Umbilical cord (tissue), 2 donors: ENCODE measurements at places on chromosomes 3 and 15. TPM values are rescaled to one million over a fixed set of nuclear protein-coding genes. Genes with fewer than 3 reads are reported as not detected.

The CHDH gene
- 0.48 TPM for total RNA-seq

The LZTFL1 gene
- 40.0 TPM for total RNA-seq

The KCNAB1 gene
- 0.72 TPM for total RNA-seq

The SIDT1 gene
- 19.0 TPM for total RNA-seq
